ENCODE measurements at places on chromosomes 2 and 18.
A peak's percentile ranks its signal among the peaks of the same experiment; 100 is the strongest.

DNA sequence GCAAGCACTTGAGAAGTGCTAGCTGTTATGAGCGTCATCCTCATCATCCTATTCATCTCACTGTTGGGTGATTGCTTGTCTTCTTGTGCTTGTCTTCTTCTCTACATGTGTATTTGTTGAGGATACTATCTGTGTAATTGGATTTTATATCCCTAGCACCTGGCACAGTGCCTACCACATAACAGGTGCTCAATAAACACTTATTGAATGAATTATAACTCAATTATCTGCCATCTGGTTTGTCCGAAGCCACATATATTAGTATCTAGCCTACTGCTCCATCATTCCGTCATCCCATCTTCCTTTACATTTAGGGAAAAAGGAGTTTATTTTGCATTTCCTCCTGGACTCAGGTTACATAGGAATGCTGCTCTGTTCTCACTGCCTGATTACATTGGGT lies 330.4 kb upstream of the ETAA1 start:
- no peak for DNase-seq

DNA sequence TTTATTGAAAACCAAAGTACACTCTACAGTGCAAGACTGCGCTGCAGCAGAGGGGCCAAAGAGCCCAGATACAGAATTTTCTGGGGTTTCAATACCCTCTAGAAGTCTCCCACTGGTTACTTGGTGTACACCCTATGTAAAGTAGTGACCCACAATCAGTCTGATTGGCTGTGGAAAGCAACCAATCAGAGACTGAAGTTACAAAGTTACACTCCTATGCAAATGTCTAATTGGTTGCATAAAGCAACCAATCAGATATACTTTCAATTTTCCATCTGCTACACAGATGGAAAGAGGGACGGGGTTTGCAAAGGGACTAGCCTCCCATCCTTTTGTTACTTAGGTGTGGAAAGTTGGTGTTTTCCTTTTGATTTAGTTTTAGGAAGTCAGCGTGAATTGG lies 198.9 kb upstream of the SH3BP4 start:
- DNase-seq: no peak

GRCh38 chr2:111226876-111227700 lies 106.4 kb downstream of the BCL2L11 start:
- no peak for DNase-seq

DNA sequence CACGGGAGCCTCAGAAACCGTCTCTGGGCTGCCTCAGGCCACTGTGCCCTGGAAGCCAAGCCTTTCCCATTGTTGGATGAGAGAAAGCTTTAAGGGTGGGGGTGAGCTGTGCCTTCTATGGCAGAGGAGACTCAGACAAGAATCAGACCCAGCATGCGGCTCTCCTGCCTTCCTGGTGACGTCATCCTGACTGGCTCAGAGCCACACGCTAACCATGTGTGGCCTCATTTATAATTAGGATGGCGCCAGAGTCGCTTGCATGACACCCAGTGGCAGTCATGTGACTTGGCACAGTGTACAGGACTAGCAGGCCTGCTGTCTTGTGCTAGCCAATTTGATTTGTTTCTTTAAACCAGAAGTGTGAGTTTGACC lies 99.1 kb downstream of the SH3BP4 start:
- DNase-seq: peak; percentile 94

Data from kidney (tissue), 22 donors.